Substantia nigra (tissue), 51 donors: ENCODE measurements at places on chromosomes 3 and 15.

DNA sequence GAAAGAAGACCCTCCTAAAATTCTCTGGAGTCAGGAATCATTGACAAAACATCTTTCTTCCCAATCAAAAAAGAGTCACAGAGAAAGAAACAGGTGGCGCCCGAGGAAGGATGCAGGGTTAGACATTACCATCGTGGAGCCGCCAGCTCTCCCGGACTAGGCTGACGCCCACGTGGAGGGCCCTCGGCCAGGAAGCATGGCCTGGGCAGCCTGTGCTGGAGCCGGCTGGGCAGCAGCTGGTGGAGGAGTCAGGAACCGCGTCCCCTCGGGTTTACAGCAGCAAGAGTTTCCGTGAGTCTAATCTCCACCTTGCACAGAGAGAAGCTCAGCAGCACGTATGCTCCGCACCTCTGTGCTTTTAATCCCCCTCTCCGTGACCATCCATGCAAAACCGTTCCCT is 533.7 kb upstream of the ATP11B start:
- DNase-seq: peak; percentile 14

- DNase-seq: no peak
Measured at GRCh38 chr15:68985361-68985891, 29.1 kb upstream of the NOX5 start.

GRCh38 chr15:94736236-94736635 is 504.9 kb downstream of the MCTP2 start:
- DNase-seq: no peak

- DNase-seq: no peak
Measured at GRCh38 chr15:75620841-75621391, 4.6 kb downstream of the SNUPN start.

DNA sequence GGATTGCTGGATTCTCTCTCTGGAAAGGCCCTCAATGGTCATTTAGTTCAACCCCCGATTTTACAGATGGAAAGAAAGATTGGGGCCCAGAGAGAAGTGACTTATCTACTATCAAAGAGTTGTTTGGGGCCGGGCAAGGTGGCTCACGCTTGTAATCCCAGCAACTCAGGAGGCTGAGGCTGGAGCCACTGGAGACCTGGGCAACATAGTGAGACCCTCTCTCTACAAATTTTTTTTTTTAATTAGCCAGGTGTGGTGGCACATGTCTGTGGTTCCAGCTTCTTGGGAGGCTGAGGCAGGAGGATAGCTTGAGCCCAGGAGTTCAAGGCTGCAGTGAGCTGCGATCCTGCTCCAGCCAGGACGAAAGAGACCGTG is 5.2 kb upstream of the USP3 start:
- no peak for DNase-seq

GRCh38 chr15:48176112-48176511 is 2.0 kb downstream of the MYEF2 start:
- no peak for DNase-seq

GRCh38 chr3:158058495-158059130 is 47.6 kb downstream of the SHOX2 start:
- DNase-seq: no peak

GRCh38 chr15:25691544-25692430 is 171.3 kb downstream of the ATP10A start:
- no peak for DNase-seq

GRCh38 chr15:73004462-73004861 is 47.8 kb upstream of the NEO1 start:
- no peak for DNase-seq

- DNase-seq: no peak
Measured at GRCh38 chr15:43189296-43189695, 4.1 kb downstream of the CCNDBP1 start.

- no peak for DNase-seq
Measured at GRCh38 chr3:73228437-73228836, 167.0 kb downstream of the EBLN2 start.

- no peak for DNase-seq
Measured at GRCh38 chr3:194582196-194582905, 50.9 kb downstream of the TMEM44 start.

DNA sequence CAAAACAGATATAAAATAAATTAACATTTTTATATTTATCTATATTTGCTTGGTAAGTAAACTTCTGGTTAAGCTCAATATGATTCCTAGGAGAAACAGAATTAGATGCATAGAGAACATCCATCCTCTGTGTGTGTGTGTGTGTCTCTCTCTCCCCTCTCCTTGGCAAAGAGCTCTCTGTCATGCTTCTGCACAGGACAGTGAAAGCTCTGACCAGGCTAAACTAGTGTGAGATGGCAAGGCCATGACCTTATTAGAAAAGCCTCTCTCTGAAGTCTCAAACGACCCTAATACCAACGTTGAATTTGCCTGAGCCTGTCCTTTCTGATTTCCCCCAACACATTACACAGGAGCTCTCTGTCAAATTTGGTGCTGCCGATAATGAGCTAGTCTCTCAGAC is 746.0 kb downstream of the VGLL3 start:
- no peak for DNase-seq

DNA sequence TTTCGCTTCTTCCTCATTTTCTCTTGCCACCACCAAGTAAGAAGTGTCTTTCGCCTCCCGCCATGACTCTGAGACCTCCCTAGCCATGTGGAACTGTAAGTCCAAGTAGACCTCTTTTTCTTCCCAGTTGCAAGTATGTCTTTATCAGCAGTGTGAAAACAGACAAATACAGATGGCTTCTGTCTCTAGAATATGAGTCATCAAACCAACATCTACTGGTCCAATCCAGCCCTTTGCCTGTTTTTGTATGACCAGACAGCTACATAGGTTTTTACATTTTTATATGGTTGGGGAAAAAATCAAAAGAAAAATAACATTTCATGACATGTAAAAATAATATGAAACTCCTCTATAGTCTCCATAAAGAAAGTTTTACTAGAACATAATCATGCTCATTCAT is 118.7 kb upstream of the PTPRG start:
- no peak for DNase-seq

DNA sequence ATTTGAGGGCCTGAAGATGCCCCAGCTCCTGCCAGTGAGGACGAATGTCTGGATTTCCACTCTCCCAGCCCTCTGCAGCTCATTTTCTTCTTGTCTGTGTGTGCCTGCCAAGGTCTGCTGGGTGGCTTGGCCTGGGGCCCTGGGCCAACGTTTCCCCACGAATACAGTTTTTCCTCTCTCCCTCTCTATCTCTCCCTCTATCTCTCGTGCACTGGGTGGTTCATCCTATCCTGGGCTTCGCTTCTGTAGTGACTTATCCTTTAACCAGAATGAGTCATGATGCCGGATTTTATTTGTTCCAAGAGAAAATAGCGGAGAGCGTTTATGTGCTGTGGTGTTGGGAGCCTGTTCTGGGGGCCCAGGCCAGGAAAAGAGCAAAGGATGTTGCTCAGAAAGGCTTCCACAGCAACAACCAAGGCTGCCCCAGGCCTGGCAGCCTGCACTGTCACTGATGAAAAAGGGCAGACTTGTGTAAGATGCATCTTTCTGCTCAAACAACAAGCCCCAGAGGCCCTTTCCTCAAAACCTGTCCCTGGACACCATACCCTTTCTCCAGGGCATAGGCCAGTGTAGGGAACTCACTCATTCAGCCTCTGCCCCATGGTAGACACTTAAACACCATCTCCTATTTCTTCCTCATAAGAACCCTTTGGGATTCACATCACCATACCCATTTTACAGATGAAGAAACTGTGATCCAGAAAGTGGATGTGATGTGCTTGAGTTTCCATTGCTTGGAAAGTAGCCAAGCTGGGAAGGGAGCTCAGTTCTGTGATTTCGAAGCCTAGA is 47.3 kb downstream of the ITGA11 start:
- DNase-seq: no peak

- DNase-seq: no peak
Measured at GRCh38 chr3:23404246-23404645, 201.1 kb downstream of the UBE2E2 start.

GRCh38 chr3:72176537-72177041 is 391.6 kb upstream of the PROK2 start:
- no peak for DNase-seq

- no peak for DNase-seq
Measured at GRCh38 chr3:122609798-122610559, 32.5 kb downstream of the PARP15 start.

DNA sequence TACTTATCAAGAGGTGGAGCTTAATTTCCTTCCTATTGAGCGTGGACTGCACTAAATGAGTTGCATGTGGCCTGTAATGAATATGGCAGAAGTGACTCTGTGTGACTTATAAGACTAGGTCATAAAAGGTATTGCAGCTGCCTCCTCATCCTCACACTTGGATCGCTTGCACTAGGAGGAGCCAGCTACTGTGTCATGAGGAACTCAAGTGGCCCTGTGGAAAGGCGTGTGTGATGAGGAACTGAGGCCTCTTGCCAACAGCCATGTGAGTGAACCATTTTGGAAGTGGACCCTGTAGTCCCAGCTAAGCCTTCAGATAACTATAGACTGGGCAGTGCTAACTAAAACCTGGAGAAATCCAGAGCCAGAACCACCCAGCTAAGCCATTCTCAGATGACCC is 7.1 kb upstream of the SLC30A4 start:
- DNase-seq: no peak
